ENCODE measurements at places on chromosomes 11 and 22.

GRCh38 chr11:120747850-120748814 lies 236.6 kb downstream of the GRIK4 start:
- no peak for DNase-seq

DNA sequence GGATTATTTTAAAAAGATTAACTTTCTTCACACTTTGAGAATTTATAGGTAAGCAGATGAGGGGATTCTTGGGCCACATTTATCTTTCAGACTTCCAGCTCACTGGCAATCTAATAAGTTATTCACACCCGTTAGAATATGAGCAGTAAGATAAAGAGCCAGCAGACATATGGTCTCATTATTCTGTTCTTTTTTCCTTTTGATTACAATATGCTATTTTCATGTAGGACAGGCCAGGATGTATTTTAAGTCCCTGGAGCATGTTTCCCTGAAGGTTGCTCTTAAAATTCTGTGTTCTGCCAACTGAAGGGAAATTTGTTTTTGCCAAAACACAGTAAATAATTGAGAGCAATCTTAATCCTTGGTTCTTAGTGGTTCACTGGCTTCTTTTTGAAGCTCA lies 22.2 kb downstream of the PDHX start:
- no peak for DNase-seq

- DNase-seq: peak; percentile 82
Measured at GRCh38 chr11:72352859-72353551, 81.3 kb downstream of the CLPB start.

- no peak for DNase-seq
Measured at GRCh38 chr11:16713594-16713993, 24.9 kb upstream of the C11orf58 start.

- no peak for DNase-seq
Measured at GRCh38 chr11:79186669-79187068, 254.2 kb downstream of the TENM4 start.

GRCh38 chr11:96259134-96259830 lies 83.7 kb downstream of the MAML2 start:
- DNase-seq: peak; percentile 83

- peak; percentile 44 for DNase-seq
Measured at GRCh38 chr11:2708757-2709281, 9.0 kb upstream of the KCNQ1OT1 start.

GRCh38 chr22:27554106-27554811 lies 247.3 kb downstream of the MN1 start:
- peak; percentile 71 for DNase-seq

DNA sequence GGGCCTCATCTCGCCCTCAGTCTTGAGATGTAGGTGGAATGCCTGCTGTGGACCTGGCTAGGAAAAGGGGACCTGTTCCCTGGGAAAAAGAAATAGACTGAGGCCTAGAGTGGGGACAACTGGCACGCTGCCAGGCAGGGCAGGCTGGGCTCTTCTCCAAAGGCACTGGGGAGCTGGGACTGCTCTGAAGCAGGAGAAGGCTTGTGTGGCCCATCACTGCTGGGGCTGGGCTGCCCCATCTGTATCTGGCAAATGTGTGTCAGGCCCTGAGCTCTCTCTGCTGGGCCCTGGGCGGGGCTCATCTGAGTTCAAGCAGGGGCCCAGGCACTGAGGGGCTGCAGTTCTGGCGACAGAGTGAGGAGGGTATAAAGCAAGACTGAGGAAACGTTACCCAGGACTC lies 32.9 kb downstream of the ARVCF start:
- DNase-seq: no peak

- no peak for DNase-seq
Measured at GRCh38 chr11:39221550-39222138, 2237.8 kb downstream of the LRRC4C start.

All from fibroblast of skin of abdomen (primary cell).